Activated CD4-positive, alpha-beta T cell treated with anti-CD3 and anti-CD28 coated beads, Interleukin-2, amount 50 U/mL, for 4 hours (primary cell): ENCODE measurements at places on chromosomes 1 and 21.
A peak's percentile ranks its signal among the peaks of the same experiment; 100 is the strongest.

- DNase-seq, result no peak
Measured at GRCh38 chr1:18657506-18658201, 27.0 kb downstream of the PAX7 start.

- no peak for DNase-seq
Measured at GRCh38 chr1:50665413-50665812, 242.2 kb upstream of the DMRTA2 start.

GRCh38 chr1:197422993-197423392 is 154.9 kb downstream of the CRB1 start:
- no peak for DNase-seq

GRCh38 chr1:29635501-29636263 is 399.4 kb downstream of the PTPRU start:
- no peak for DNase-seq

GRCh38 chr1:221874285-221875003 is 132.6 kb upstream of the DUSP10 start:
- no peak for DNase-seq

DNA sequence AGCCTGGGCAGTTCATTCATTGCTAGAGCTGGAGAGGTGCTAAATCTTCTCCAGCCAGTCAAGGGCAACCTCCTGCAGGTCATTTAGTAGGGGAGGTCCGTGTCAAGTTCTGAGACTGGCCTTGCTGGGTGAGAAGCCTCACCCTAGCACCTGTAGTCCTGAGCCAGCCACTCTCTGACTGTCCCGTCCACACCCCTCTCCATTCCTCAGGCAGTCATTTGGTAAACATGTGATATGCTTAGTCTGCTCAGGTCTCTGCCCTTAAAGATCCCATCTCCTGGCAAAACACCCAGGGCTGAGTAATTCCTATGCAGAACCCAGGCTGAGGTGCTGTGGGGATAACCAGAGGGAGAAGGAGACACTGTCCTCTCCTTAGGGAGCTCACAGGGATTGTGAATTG is 13.7 kb upstream of the IGFN1 start:
- DNase-seq, result no peak

- no peak for DNase-seq
Measured at GRCh38 chr1:109627692-109628399, 8.2 kb downstream of the AMPD2 start.

- no peak for DNase-seq
Measured at GRCh38 chr1:232696466-232696865, 66.5 kb upstream of the SIPA1L2 start.

DNA sequence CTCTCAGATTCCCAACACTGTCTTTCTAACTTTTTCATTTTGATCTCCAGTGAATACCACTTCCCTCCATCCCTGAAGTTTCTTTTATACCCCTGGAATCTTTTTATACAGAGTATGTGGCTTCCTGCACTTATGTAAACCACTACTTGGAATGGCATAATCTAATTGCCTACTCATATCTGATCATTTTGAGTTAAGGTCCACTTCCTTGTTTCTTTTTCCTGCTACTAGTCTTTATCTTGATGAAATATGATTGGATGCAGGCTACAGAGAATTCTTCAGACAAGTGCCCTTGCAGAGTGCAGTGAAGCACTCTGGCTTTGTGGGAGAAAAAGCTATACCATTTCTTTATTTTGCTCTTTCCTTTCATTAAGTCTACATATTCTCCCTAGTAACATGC is 325.3 kb upstream of the ADAMTS5 start:
- DNase-seq, result no peak

DNA sequence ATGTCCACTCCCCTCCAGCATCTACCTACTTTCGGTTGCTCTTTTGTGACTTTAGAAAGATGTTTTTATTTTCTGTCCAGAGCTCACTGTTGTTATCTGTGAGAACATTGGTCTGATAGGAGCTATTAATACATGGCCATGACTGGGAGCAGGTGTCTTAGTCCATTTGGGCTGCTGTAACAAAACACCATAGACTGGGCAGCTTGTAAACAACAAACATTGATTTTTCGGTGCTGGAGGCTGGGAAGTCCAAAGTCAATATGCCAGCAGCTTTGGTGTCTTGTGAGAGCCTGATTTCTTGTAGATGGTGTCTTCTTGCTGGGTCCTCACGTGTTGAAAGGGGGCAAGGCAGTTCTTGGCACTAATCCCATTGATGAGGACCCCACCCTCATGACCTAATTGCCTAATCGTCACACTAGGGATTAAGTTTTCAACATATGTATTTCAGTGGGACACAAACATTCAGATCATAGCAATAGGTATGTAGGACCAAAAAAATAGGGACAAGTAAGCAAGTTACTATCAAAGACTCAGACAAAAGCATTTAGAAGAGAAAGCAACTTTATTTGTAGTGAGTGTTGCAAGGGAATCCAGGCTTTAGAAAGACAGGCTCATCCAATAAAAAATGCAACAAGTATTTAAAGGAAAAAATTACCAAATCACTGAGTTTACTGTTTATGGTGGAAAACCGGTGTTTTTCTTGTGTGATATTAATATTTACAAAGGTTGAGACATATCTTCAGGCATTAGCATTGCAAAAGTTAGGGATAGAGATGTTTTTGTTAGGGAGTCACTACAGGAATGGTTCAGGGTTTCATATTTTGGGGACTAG is 55.2 kb upstream of the WDR26 start:
- DNase-seq, result no peak

GRCh38 chr1:213600879-213601278 is 386.9 kb upstream of the PROX1 start:
- no peak for DNase-seq

GRCh38 chr1:68955424-68955823 is 458.5 kb upstream of the DEPDC1 start:
- no peak for DNase-seq

DNA sequence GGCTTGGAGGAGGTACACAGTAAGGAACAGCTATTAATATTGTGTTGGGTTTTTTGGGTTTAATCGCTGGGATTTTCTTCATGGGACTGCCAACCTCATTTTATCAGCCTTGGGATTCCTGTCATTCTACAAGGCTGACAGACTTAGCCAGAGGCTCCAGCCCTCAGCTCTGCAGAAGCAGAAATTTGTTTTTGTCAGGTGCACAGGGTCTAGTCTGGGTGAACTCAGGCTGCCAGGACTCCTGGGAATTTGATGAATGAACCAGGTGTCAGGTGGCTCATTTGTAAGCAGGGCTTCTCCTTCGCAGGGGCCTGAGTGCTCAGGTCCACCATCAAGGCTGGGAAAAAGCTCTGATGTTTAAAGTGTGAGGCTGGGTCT is 11.5 kb upstream of the ZNF362 start:
- no peak for DNase-seq

- DNase-seq, result no peak
Measured at GRCh38 chr1:213399695-213400094, 348.7 kb downstream of the RPS6KC1 start.

- no peak for DNase-seq
Measured at GRCh38 chr1:176119549-176119948, 87.5 kb downstream of the COP1 start.

- no peak for DNase-seq
Measured at GRCh38 chr1:161190962-161191521, 7.8 kb downstream of the ADAMTS4 start.

DNA sequence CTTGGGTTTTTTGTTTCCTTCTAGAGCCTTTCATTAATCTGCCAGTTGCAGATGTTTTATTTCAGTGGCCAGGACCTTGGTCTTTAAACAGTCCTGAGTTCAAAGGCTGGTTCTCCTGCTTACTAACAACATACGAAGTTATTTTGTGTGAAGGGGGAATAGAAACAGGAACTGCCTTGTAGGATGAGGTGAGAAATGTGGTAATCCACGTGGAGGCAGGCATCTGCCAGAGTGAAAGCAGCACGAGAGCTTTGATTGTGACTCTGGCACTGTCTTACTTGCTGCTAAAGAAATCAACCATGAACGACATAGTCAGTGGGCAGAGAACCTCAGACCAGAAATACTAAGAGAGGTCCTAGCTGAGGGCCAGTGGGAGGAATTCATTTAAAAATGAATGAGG is 30.4 kb downstream of the TMEM63A start:
- DNase-seq, result no peak

- no peak for DNase-seq
Measured at GRCh38 chr1:240878631-240879030, 266.7 kb upstream of the GREM2 start.

DNA sequence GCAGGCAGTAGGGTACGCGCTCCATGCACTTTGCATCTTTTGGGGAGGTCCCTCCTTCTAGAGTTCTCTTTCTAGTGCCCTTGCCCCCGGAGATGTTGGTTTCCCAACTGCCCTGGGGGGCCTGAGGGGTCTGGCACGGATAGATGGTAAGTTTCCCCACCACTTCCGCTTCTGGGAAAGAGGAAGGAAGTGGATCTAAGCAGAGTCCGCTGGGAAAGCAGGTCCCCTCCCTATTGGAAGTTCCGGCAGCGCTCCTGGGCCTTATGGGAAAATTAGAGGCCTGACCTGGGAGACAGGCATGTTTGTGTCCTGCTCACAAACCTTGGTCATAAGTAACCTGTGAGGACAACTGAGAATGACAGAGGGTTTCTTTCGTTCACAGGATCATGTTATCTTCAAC is 274.4 kb downstream of the RPS6KC1 start:
- no peak for DNase-seq

GRCh38 chr1:52002038-52002917 is 11.8 kb upstream of the RAB3B start:
- no peak for DNase-seq

DNA sequence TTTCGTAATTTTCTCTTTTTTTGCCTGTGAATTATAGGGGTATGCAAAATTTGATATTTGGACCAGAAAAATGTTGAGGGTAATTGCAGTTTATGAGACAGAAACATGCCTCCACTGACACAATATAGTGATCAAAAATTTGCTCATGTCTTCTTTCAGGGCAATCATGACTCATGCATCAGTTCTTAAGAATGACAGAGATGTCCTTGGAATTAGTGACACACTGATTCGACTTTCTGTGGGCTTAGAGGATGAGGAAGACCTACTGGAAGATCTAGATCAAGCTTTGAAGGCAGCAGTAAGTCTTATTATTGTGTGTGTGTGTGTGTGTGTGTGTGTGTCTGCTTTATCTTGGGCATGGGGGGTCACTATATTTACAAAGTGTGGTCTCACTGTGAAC is 27.5 kb downstream of the CTH start:
- no peak for DNase-seq

DNA sequence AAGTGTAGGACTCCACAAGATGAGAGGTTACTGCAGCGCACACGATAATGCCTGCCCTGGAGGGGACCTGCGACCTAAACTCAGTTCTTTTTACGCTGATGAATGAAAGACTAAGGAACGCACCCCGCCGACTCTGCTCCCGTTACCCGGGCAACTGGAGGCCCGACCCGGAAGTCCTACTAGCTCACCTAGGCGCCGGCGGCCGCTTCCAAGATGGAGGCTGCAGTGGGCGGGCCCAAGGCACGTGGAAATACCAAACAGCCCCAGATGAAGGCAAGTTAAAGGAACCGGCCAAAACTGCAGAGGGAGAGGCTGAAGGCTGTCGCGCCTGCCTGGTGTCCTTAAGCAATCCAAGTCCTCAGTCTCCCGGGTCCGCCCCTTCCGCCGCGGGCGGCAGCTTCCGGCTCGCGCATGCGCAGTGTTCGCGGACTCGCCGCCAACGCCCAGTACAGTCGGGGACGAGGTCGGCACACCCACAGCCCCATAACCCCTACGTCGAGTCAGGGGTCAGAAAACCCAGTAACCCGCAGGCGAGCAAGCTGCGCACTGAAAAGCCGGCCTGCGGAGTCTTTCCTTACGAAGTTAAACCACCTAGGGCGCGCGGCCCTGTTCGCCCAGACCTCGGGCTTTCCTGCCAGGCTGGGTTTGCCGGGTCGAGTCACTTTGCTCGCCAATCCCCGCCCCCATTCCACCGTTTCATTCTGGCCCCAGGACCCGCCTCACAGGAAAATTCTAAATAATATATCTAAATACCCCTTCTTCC is at the start of gene SETD4:
SETD4 (minus strand) TSS at position 368 of the 763 bp plus-strand sequence. CDS start 1,638 bp downstream, outside the sequence.
- peak; percentile 89 for DNase-seq

GRCh38 chr1:165928075-165928731 is 100.8 kb downstream of the UCK2 start:
- peak; percentile 23 for DNase-seq
